ENCODE measurements at places on chromosomes 2 and 18. TPM values are rescaled to one million over a fixed set of nuclear protein-coding genes. Genes with fewer than 3 reads are reported as not detected.

Gene SPDYA
- 2.6 TPM for total RNA-seq

Gene TWIST2
- total RNA-seq = 30.2 TPM

Gene SAG
- total RNA-seq = not detected

Gene RBM43
- 3.0 TPM for total RNA-seq

Gene ACKR3
- 0.29 TPM for total RNA-seq

Gene TGFA
- 22.5 TPM for total RNA-seq

Gene ATP6V1B1
- total RNA-seq = not detected

Gene VWC2L
- not detected for total RNA-seq

Gene TMEFF2
- total RNA-seq = not detected

Gene SEPTIN10
- 78.9 TPM for total RNA-seq

Gene EVX2
- not detected for total RNA-seq

Gene SNTG2
- total RNA-seq = not detected

Gene CHRND
- total RNA-seq = not detected

Gene CCDC150
- total RNA-seq = 5.5 TPM

Gene MC5R
- not detected for total RNA-seq

Gene DYNAP
- total RNA-seq = 0.59 TPM

Gene HJURP
- 29.3 TPM for total RNA-seq

Gene ARHGEF4
- total RNA-seq = 52.0 TPM

Gene ARHGAP25
- total RNA-seq = 0.93 TPM

Gene SERPINB4
- total RNA-seq = not detected

Gene CEBPZOS
- total RNA-seq = 38.5 TPM

Measured in MCF 10A (cell line).